ENCODE measurements at places on chromosomes 4 and X. TPM values are rescaled to one million over a fixed set of nuclear protein-coding genes. Genes with fewer than 3 reads are reported as not detected.

Gene SPATA18
- total RNA-seq = not detected

Gene ZNF630
- total RNA-seq = 3.7 TPM

DNA sequence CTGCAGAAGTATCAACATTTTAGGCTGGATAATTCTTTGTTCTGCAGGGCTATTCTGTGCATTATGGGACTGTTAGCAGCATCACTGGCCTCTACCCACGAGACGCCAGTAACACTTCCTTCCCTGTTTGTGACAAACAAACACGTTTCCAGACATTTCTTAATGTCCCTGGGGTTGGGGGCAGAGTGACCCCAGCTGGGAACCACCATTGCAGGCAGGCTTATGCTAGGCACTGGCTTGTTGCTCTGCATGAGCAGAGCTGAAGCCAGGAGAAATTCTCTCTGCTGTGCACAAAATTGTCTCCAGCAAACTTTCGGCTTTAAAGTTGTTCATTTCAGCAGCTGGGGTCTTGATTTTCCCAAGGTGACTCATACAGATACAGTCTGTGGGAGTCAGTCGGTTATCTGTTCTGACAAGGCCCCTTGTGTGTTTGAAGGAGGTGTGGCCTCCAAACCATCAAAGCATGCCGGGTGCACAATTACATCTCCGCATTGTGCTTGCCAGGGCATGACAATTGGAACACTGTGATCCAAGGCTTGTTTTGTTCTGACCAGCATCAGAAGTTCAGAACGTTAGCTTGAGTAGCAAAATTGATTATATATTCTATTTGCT lies 156.4 kb upstream of the BOD1L1 start:
- no peak for DNase-seq

- DNase-seq = no peak
Measured at GRCh38 chrX:140190441-140191108, 225.3 kb upstream of the CXorf66 start.

DNA sequence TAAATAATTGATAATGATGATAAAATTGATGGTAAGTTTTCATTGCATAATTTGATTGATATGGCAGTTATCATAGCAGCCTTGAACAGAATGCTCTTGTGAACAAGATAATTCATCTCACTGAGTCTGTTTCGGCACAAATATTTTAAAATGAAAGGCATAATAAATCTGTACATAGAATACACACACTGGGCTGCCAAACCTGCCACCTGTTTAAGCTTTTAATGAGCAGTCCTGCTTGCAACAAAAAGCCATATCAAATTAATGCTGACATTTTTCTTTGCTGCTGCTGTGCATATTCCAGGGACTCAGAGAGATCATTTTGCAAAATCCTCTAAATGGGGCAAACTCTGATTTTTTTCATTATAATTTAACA lies 201.1 kb downstream of the ARHGAP24 start:
- DNase-seq = no peak

DNA sequence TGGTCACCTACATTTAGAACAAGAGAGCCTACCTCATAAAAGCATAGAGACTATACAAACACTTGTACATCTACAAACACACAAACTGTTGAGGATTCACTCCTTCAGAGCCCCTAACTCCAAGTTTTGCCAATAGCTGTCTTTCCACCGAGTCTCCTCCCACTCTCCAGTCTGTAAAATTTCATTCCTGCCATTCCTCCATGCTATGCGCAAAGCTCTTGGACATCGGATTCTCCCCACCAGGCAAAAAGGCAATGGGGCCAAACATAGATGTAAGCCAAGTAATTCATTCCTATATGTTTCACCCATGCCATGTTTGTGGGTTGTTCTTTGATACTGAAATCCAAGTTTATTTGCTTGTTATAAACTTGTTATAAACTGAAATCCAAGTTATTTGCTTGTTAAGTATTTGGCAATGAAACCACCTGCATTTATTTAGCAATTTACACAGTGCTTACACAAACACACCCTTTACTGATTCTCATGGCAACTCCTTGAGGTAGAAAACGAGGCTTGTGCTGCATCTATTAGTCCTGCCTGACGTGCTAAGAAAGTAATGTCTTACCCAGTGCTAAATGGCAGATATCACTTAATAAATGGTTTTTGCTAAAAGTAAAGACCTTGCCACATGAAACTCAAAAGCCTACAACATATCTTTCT lies 91.1 kb downstream of the SCFD2 start:
- DNase-seq = no peak

DNA sequence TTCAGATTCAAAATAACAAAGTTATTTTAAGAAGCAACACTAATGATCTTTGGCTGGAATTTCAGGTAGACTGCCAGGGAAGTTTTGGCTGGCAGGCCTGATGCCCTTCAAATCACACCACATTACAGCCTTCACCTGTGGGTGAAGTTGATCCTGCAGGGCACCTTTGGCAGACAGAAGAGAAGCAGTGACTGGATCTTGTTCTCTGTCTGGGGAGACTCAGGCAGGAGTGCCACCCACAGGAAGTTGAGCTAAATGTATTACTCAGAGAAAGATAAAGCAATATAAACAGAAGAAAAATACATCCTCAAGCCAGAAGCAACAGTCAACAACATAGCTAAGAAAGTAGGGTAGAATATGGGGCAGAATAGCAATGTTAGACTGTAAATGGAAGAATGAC lies 12.8 kb upstream of the CFAP299 start:
- DNase-seq = no peak

DNA sequence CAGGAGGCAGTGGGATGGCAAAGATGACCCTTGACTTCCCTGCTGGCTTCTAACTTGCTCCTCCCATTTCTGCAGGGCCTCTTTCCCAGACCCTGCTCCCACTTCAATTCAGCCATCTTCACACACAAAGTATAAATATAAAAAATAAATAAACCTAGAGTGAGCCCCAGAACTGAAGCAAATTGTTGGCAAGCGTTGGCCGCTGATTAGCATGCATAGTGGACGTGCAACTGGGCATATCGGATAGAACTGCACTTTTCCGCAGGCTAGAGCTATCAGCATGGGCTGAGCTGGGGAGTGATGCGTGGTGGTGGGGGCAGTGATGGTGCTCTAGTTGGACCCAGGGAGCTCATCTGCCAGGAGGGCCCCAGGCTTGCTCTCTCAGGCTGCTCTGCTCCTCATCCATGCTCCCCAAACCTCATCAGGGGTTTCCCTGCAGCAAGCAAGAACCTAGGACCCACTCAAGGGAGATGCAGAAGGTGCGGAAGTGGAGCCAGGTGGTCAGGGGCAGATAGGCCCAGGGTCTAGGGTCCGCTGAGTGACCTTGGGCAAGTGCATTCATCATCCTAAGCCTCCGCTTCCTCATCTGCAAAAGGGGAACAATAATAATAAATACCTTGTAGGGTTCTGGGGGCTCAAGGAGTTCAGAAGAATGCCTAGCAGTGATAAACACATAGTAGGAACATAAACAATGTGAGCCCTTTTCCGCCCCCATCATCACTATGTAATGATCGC lies 146.8 kb upstream of the PJA1 start:
- DNase-seq = no peak

DNA sequence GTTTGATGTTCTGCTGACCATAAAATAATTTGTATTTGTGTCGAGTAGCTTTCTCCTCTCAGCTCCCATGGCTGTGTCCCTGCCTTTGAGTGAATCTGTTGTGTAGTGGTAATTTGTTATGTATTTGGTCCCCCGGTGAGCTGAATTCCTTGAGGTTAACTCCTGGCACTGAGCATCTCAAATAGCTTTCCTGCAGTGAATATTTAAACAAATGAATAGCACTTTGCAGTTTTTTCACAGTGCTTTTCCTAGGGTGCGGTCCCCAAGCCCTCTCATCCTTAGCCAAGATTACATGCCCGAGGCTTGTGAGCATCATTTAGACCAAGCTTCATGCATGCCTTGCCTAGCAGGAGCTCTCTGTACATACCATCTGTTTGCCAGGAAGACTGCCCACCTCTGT lies 74.2 kb downstream of the CLDN34 start:
- DNase-seq = no peak

- DNase-seq = no peak
Measured at GRCh38 chrX:40423299-40423698, 157.5 kb upstream of the ATP6AP2 start.

DNA sequence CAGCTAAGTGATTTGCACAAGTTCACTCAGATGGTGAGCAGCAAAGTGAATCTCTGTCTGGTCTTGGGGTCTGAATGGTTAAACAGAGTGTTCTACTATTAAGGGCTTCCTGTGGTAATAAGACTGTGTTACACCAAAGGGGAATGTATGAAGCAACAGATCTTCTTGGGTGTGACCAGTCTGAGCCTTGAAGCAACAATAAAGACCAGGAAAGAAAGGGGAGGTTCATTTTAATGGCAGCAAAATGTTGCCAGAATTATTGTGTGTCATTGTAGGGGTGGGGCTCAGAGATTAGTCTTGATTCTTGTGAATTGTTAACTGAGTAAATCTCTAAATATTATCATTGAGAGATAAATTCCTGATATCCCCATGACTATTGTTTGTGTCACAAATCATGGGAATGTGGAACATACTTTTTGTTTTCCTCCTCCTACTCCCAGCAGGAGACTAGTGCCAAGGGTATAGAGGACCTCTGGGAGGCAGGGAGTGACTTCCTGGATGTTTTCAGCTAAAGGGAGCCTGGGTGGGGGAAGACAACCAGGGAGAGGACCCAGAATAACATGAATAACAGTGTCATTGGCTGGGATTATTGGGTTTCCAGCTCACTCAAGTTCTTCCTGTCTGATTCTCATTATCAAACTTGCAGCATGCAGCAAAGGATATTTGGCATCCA lies 141.4 kb upstream of the PAK3 start:
- no peak for DNase-seq

DNA sequence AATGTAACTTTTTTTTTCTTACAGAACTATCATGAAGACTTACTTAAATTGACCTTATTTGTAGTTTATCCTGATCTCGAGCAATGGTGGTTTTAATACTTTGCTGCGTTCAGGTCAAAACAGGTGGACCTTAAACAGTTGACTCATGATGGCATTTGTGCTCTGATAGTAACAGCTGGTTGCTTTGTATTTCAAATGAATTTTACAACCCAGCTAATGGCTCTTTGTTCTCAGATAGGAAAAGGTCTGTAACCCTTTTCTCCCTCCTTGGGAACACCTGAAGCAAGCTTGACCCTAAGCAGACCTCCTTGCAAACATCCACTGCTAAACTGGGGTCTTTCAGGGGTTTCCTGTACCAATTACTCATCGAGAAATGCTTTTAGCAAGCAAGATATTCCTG lies 79.2 kb downstream of the F11 start:
- no peak for DNase-seq

- no peak for DNase-seq
Measured at GRCh38 chr4:84403656-84404055, 95.4 kb downstream of the NKX6-1 start.

DNA sequence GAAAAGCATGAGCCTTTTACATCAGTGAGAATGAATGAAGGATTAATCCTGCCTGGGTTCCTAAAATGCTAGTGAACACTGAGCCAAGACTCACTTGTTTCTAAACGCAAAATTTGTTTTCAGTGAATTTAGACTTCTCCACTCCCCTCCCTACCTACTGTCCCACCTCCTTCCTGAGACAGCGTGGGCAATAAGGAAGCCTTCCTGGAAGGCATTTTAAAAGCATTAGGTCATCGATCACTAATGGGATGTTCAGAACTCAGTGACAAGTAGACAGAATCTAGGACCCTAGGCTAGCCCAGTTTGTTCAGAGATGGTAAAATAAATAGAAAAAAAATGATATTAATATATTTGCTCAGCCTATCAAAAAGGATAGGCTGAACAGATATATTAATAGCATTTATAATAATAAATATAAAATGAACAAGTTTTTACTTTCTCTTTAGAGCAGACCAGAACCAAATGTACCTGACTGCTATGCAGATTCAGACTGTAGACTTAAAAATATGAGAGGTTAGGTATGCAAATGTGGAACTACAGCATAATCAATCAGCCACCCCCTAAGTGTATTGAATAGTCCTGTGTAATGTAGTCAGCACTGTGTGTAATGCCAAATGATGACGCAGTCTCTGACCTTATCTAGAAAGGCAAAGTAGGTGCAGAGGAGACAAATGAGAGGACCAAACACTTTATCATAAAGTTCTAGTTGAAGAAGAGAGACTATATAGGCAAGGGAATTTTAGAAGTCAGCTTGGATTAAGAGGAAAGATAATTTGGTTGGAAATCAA lies 331.1 kb downstream of the GPAT3 start:
- no peak for DNase-seq

Gene SHISA3
- not detected for total RNA-seq

Gene KLHL8
- total RNA-seq = 26.4 TPM

Measured in Karpas-422 (cell line).